ENCODE measurements at places on chromosomes 7 and 10. TPM values are rescaled to one million over a fixed set of nuclear protein-coding genes. Genes with fewer than 3 reads are reported as not detected.

DNA sequence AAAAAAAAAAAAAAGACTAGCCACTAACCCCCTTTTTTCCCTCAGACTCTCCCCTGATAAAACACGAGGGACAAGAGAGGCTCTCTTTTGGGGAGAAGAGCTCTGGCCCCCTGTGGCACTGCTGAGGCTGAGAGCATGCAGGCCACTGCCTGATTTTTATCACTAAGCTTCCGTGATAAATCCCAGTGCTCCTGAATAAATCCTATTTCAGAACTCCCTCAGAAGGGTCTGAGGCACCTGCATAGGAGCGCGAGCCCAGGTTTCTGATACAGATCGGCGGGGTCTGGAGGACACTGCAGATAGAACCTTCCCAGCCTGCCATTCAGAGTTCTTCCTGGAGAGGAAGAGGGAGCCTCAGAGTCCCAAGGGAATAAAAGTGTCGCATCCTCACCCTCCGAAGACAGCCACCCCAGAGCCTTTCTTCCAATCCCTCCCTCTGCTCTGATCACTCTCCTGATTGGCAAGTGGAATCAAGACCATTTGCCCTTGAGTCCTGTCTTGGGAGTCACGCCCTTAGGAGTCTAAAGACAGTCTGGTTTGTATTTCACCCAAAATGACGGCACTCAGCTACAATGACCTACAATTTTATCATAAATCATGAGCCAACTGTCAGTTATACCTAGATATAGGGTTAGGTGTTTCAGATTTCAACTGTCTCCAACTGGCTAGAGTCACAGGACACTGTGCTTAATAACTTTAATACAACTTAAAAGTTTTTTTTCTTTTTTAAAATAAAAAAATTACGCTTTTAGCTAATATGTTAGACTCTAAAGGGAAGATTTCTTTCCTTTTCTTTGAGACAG lies 153.5 kb downstream of the RNF216 start:
- no peak for DNase-seq

DNA sequence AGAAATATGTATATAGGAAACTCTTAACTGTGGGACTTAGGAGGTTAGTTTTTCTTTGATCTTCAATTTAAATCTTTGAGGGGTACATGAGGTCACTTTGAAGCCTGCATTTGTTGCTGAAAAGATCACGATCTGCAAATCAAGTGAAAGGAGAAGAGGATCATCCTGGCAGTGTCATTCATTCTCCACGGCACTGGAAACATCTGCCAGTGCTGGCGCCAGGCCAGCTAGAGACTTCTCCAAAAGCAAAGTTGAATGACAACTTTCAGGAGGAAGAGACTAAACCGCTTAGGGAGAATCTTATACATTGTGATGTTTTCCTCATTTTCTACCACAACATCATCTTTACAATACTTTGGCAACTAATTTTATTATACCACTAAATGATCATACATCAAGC lies 42.5 kb downstream of the MRC1 start:
- no peak for DNase-seq

DNA sequence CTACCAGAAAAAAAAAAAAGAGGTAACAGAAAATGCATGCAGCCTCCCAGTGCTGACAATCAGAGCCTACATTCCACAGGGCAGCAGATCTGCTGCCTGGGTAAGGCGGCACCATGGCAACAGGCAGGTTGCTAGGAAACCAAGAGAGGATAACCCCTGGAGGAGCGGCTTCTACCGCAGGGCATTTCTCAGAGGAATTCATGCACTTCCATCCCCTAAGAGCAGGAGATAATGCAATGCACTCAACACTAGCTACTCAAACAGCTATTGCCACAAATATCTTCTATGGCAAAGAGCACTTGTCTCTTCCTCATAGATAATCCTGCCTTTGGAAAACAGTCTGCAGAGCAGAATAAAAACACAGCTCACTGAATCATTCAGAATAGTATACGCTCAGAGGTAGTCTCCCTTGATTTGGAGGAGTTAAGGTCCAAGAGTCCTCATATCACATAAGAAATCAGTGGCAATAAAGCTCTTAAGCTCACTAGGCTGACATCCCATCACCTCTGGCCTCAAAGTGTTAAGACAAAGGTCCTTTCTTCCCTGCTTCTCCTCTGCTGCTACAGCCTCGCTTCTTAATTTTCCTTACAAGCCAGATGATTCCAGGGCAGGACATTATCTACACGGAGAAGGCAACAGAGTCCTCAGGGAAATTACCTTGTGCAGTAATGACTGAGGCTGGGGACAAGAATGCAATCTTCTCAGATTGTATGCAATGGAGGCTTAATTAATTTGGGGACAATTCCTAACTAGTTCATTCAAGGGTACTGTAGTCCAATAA lies 10.7 kb downstream of the PSAP start:
- DNase-seq = no peak

DNA sequence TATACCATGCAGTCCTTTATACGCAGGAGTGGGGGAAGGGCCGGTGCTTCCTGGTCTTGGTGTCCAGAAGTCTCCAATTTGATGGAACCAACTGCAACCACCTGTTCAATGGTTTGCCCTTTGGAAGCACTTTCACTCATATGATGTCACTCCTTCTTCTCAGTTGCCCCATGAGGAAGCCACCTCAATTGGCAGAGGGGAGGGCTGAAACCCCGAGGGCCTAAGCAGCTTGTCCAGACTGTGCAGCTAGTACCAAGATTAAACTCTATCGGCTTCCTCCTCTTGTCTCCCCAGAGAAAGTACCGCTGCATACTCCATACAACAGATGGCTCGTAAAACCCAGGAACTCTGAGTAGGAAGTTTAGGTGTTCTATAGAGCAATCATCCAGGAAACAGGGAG lies 789.4 kb downstream of the TYW1 start:
- DNase-seq = no peak

Gene MMP21
- total RNA-seq = not detected

Gene C7orf57
- 0.15 TPM for total RNA-seq

Gene NPTX2
- not detected for total RNA-seq

- DNase-seq = no peak
Measured at GRCh38 chr7:30166155-30166840, 31.5 kb downstream of the MTURN start.

Gene ZNF789
- 21.5 TPM for total RNA-seq

DNA sequence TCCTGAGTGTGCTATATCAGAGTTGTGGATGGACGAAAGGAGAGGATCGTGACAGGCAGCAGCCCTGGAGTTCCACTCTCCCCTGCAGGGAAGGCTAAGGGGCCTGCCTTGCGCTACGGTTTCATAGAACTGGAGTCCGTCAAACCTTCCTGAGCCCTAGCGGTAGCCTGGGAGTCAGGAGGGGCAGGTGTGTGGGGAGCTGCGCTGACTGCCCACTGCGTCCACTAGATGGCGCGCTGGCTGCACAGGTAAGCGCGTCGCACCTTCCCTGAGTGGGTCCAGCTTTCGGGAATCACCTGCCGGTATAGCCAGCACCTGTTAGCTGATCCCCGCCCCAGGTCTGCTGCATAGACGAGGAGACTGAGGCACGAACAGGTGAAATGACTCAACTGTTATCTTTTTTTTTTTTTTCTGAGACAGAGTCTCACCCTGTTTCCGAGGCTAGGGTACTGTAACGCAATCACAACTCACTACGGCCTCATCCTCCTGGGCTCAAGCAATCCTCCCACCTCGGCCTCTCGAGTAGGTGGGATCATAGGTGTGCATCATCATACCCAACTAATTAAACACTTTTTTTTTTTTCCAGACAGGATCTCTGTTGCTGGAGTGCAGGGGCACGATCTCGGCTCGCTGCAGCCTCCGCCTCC lies 20.2 kb upstream of the BAIAP2L1 start:
- DNase-seq = peak; percentile 60

GRCh38 chr7:95330204-95330960 lies 6.0 kb upstream of the PON1 start:
- no peak for DNase-seq

GRCh38 chr10:74213019-74213418 lies 62.0 kb downstream of the ADK start:
- DNase-seq = no peak

Gene GRM3
- total RNA-seq = not detected

- no peak for DNase-seq
Measured at GRCh38 chr7:26103596-26103995, 48.4 kb upstream of the NFE2L3 start.

- DNase-seq = no peak
Measured at GRCh38 chr10:128306535-128306934, 180.3 kb upstream of the MKI67 start.

DNA sequence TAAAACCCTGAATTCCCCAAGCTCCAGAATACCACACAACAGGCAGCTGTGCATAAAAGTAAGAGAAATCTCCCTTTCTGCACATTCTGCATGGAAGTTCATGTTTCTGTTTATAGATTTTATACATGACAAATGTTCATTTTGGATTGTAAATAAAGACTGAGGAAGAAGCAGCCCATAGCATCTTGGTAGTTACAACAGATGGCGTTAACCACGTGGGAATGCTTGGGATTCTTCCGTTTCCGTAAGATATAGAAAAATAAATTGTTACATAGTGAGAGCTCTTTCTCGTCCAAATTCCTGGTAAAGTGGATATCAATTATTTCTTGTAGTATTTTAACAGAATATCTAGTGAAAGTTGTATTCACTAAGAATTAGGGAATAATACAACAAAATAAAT lies 1016.5 kb downstream of the GRM8 start:
- DNase-seq = no peak

DNA sequence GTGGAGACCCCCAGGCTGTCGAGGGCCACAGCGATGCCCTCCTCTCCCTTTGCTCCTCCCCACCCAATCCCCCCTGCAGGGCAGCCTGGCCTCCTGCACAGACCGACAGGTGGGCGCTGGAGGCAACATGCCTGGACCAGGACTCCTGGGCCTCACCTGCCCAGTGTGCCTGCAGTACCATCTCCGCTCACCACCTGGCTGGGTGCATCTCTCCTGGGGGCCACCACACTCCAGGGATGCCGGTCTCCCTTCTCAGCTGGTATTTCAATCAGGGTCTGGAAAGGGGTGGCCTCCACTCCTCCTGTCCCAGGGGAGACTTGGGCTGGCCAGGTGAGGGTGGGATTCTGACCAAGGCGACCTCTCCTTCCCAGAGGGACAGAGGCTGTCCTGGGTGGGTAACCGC lies 17.2 kb upstream of the CFAP46 start:
- no peak for DNase-seq

Gene FZD8
- 0.35 TPM for total RNA-seq

- DNase-seq = no peak
Measured at GRCh38 chr7:106538638-106539037, 122.3 kb downstream of the CCDC71L start.

DNA sequence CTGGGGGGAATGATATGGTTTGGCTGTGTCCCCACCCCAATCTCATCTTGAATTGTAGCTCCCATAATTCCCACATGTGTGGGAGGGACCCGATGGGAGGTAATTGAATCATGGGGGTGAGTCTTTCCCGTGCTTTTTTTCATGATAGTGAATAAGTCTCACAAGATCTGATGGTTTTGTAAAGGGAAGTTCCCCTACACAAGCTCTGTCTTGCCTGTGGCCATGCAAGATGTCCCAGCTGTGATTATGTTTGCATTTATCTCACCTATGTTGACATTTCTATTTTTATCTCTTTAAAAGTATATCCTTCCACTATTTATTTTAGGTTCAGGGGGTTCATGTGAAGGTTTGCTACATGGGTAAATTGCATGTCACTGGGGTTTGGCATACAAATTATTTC lies 323.9 kb upstream of the GLI3 start:
- DNase-seq = no peak

- DNase-seq = no peak
Measured at GRCh38 chr10:115093286-115093775, at the start of gene ATRNL1. Gene ATRNL1 (plus strand): TSS chr10:115093365. CDS start chr10:115093751, 386 bp downstream.

Gene TRIM73
- total RNA-seq = 4.4 TPM

GRCh38 chr7:159130820-159131219 lies 13.8 kb downstream of the VIPR2 start:
- no peak for DNase-seq

GRCh38 chr7:128353189-128353588 lies 8.3 kb downstream of the PRRT4 start:
- DNase-seq = no peak

Gene ANKRD7
- total RNA-seq = 1.2 TPM

- no peak for DNase-seq
Measured at GRCh38 chr7:155928583-155928982, 116.3 kb upstream of the SHH start.

DNA sequence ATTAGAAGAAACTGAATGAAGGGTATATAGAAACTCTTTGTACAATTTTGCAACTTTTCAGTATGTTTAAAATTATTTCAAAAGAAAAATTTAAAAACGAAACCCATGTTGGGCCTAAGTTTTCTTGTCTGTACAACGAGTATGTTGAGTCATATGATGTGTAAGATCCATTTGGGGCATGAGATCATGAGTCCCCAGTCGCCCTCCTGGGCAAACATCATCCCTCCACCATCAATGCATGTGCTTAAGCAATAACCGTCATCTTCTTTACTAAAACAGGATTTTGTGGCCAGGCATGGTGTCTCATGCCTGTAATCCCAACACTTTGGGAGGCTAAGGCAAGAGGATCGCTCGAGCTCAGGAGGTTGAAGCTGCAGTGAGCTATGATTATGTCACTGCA lies 54.2 kb upstream of the CDCA7L start:
- DNase-seq = no peak

DNA sequence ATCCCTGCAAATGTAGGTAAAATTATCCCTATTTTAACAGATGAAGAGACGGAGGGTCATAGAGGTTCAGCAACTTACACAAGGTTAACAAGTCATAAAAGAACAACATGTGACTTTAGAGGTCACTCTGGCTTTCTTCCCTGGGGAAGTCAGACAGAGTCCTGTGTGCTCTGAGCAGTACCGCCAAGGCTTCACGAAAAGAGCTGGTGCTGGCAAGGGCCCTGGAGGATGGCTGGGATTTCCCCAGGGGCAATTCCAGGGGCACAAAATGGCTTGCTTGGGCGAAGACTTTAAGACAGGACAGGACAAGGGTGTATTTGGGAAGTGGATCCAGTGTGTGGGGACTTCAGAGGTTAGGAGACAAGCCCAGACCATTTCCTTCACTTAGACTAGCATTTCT lies 144.1 kb downstream of the PIP4K2A start:
- no peak for DNase-seq

DNA sequence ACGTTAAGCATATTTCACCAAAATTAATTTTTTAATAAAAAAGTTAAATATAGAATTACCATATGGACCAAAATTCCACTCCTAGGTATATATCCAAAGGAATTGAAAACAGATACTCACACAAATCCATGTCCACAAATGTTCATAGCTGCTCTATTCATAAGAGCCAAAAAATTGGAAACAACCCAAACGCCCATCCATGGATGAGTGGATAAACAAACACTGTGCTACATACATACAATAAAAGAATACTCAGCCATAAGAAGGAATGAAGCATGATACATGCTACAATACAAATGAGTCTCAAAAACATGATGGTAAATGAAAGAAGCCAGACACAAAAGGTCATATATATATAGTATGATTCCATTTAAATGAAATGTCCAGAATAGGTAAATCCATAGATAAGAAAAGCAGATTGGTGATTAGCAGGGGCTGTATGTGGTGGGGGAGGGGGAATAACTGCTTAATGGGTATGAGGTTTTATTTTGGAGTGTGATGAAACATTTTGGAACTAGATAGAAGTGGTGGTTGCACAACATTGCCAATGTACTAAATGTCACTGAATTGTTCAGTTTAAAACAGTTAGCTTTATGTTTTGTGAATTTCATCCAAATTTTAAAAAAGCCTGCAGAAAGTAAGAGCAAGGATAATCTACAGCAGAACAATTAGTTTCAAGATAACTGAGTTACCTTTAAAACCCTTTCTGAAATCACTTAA lies 101.2 kb upstream of the EFCAB10 start:
- DNase-seq = no peak
